ENCODE measurements at places on chromosomes 4 and X.

- no peak for DNase-seq
Observed at GRCh38 chrX:150663073-150663472, 30.1 kb upstream of the MTMR1 start.

DNA sequence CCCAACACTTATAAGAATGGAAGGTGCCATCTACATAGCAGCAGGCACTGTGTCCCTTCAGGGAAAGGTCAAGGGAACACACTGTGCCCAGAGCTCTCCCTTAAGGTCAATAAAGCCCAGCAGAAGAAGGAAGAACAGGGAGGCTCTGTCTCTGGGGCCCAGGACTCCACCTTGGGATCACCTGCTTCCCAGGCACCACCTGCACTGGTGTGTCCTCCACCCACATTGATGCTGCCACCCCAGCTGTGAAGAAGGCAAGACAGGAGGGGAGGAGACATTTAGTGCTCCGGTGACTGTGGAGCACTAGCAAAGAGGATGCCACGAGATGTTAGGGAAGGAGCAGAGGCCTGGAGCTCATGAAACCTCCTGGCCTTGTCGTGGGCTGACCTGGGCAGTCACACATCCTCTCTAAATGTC is 53.4 kb downstream of the FHDC1 start:
- DNase-seq = no peak

DNA sequence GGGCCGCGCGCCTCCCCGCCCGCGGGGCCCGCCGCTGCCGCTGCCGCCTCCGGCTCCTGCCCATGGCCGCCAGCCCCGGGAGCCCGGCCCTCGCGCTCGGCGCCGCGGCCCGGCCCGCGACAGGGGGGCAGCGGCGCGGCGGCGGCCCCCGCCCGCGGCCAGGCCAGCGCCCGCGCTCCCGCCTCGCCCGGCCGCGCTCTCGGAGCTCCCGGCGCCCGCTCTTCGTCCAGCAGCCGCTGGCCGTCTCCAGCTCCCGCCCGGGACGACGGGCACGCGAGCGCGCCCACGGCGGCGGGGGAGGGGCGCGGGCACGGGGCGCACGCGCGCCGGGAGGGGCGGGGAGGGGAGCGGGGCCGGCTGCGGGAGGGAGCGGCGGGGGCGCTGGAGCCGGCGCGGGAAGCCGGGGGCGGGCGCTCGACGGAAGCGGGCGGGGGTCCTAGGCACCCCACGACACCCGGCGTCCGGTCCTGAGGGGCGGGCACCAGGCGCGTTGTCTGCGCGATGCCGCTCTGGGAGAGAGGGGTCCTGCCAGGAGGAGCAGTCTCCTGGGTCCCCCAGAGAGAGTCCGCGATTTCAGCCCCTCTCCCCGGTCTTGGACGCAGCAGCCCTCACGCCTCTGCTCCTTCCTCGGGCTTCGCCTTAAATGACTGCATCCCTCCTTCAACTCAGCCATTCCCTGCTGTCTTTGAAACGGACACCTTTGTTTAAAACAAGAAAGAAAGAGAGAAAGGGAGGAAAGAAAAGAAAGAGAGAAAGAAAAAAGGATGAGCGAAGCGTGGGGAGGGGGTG is 490 bp upstream of the PDZD4 start:
- no peak for DNase-seq

GRCh38 chr4:189941005-189941450 is 356 bp downstream of the FRG1 start:
- DNase-seq = no peak

DNA sequence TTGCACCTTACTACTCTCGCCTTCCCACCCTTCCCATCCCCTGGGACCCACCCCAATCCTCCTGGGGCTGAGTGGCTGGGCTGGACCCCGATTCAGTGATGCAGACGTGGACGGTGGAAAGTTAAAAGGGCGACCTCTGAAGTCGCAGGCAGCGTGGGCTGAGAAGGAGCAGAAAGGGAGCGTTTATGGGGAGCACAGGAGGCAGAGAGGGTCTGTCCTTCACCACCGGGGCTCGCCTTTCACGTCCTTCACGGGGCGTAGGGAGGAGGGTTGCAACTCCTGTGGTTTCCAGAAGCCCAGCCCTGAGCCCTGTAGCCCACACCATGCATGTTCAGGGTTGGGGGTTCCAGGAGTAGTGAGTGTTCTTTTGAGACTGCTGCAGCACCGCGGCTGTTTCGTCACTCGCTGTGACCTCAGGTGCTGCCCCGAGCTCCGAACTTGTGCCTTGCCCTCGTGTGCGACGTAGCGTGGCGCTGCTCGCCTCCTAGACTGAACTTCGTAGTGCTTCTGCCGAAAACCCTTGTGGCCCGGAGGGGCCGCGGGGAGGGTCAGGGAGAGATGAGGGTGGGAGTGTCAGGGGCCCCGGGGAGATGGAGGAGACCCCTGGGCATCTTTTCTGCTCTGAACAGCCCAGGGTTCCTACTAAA is 1.6 kb downstream of the NHS start:
- DNase-seq = no peak

DNA sequence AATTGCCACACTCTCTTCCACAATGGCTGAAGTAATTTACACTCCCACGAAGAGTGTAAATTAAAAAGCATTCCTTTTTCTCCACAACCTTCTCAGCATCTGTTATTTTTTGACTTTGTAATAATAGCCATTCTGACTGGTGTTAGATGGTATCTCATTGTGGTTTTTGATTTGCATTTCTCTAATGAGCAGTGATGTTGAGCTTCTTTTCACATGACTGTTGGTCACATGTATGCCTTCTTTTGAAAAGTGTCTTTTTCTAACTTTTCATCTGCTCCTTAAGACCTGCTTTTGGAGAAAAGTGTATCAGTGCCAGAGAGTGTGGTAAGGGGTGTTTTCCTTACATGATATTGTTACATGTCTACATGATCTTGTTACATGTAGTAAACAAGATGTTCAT is 25.7 kb downstream of the GUCY1A1 start:
- no peak for DNase-seq

- no peak for DNase-seq
Observed at GRCh38 chrX:103309860-103310554, 783 bp downstream of the BEX2 start.
